C1 segment of cervical spinal cord (tissue), 14 donors: ENCODE measurements at places on chromosomes 6 and 20.

DNA sequence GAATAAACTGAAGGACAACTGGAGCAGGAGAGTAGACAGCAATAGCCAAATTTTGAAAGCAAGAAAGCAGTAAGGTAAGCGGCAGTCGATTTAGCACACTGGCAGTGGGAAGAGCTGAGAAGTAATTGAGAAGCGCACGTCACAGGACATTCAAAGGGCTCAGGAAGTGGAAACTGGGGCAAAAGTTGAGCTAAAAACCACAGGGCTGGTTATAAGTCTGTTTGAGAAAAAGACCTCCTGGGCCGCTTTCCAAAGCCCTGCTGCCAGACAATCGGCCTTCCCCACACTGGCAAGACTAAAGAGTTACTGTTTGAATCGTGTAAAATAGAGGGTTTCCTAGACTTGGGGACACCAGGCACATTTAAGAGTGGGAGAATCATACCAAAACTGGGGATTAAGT lies 161.4 kb downstream of the DNAH8 start:
- DNase-seq = peak; percentile 0

GRCh38 chr6:20241102-20241501 lies 28.8 kb upstream of the MBOAT1 start:
- DNase-seq = no peak

DNA sequence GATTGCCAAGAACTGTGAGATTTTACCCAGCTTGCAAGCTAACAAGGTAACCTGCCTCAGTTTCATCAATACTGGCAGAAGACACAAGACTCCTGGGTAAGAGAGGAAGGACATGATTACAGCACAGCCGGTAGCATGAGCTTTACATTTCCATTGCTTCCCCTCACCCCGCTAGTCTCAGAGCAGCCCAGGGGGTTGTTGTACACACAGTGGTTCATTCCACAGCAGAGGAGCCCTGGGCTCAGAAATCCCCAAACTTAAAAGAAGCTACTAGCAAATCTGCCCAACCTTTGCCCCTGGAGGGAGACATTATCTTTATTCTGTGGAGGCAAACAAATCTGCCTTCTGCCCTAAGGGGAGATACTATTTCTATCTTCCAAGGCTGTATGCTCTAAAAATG lies 17.1 kb upstream of the MTHFD1L start:
- no peak for DNase-seq

- DNase-seq = no peak
These were observed 9.7 kb upstream of the AFDN start for GRCh38 chr6:167817016-167817415.

GRCh38 chr20:38342216-38342615 lies 4.1 kb upstream of the LBP start:
- DNase-seq = no peak

DNA sequence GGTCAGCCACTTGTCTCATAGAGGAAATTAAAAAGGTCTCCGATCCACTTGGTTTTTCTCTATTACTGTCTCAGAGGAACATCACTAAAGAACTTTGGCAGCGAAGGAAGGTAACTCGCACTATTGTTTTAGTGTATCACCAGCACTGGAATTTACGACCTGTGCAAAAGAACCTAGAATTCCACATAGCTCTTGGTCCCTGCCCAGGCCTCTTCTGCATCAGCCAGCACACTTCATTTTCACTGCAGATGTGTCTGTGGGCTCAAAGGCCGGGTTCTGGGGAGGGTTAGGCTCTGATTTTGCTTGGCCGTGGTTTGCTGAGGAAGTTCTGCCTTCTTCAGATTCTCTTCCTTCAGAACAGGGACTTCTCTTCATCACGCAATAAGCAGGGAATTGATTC lies 102.8 kb upstream of the TMEM181 start:
- no peak for DNase-seq

DNA sequence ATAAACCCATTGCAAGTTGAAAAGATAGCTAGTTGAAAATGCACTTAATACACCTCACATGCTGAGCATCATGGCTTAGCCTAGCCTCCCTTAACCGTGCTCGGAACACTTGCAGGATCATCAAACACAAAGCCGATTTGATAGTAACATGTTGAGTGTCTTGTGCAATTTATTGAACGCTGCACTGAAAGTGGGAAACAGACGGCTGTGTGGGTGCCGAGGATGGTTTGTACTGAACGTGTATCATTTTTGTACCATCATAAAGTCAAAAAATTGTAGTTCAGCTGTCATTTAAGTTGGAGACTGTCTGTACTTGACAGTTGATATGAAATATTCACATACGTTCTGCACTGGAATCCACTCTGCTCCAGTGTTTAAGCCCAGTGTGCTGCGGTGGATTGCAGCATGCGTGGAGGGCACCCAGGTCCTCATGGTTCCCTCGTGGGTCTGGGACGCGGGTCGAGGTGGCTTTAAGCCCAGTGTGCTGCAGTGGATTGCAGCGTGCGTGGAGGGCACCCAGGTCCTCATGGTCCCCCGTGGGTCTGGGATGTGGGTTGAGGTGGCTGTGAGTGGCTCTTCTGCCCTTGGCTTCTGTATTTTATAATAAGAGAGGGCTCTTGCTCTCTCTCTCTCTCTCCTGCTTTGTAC lies 77.0 kb downstream of the CDH4 start:
- DNase-seq = no peak

GRCh38 chr20:49248301-49248700 lies 29.1 kb downstream of the DDX27 start:
- no peak for DNase-seq

DNA sequence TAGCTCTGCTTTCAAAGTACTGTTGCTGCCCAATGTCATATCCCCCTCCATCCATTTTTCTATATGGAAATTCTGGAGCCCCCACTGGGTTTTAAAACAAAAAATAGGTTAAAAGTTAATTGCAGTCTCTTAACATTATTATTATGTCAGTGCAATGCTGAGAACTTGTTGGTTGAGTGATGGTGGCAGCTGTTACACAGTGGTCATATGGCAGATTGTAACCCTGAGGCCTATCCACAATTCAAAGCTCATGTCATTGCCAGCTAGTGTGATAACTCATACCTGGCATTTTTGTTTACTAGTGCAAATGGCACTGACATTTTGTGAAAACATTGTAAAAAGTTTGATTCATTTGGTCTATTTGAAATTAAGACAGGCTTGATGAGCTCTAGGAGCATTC lies 305.7 kb upstream of the FLRT3 start:
- no peak for DNase-seq

DNA sequence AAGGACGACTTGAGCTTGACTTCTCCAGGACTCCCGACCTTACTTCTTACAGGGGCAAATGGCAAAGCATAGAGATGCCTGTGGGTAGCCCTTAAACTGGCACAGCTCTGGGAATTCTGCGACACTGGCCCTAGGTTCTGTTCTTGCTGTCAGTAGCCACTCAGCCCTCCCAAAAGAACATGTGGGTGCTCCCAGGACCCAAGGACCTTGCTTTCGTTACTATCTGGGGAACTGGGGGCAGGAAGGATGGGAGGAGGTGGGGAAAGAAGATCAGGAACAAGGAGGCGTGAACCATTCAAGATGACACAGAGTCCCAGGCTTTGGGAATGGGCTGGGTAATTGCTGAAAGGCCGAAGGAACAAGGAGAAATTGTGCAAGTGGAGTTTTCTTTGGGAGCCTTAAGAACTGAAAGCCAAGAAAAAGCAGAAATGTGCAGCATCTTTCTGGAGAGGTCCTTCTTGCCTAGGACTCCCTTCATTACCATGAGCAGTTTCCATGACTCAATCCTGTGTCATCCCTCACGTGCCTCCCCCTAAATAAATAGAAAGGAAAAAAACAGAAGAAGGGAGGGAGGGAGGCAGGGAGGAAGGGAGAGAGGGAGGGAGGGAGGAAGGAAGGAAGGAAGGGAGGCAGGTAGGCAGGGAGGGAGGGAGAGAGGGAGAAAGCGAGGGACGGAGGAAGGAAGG lies 284.6 kb upstream of the FOXQ1 start:
- no peak for DNase-seq

DNA sequence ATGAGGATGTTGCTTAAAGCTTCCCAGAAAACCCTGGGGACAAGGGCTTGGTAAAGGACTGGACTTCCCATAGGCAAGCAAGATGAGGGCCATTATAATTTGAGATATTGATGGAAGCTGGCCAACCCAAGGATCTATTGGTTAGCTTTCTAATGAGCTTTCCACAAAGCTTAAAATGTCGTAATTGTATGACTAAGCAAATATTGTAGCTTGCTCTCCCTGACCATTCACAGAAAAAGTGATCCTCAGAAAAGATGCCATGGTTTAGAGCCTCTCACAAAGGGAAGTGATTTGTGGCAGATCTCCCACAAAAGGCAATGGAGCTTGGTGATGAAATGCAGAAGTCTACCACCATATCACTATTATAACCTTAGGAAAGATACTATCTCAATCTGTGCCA lies 13.6 kb downstream of the IL17F start:
- no peak for DNase-seq

DNA sequence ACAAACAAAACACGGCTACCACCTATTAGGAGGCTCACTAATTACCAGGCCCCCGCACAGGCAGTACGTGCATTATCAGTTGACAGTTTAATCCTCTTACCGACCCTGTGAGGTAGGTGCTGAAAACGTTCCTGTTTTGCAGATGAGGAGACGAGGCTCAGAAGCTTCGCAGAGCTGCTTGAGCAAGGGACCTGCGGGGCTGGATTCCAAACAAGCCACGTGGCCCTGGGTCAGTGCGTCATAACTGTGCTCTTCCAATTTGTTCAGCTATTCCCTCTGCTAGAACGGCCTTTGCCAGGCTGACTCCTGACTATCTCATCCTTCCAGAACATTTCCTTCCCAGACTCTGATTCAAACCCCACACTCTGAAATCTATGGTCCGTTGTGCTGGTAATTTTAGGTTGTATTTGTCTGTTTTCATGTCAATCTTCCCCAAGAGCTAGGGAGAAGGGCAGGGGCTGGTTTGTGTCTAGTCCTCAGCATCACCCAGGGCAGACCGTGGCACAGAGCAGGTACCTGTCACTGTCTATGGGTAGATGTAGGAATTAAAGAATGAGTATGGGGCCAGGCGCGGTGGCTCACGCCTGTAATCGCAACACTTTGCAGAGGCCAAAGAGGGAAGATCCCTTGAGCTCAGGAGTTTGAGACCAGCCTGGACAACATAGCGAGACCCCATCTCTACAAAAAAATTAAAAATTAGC lies 28.8 kb upstream of the TLDC2 start:
- DNase-seq = peak; percentile 36

DNA sequence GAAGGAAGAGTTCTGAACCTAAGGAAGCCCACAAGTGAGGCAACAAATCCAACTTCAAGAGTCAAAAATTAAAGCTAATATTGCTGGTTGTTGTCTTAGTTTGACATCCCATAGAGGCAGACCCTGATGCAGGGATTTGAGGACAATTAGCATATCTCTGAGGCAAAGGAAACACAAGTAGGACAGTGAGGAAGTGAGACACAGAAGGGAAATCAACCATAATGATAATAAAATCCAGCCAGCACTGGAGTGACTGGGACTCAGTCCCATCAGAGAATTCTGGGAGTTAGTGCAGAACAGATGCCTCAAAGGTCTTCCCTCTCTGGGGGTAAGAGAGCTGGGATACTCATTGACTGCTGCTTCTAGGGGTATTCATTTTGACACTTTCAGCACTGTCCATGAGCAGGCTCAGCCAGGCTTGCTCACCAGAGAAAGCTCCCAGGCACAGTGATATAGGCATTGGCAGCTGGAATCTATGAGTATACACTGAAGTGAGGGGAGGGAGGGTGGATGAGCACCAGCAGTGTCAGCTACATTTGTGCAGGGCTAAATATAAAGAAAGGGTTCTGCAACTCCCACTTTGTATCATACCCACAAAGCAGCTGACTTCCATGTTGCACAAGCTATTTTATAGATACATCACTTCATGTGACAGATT lies 43.4 kb upstream of the SPTLC3 start:
- no peak for DNase-seq

DNA sequence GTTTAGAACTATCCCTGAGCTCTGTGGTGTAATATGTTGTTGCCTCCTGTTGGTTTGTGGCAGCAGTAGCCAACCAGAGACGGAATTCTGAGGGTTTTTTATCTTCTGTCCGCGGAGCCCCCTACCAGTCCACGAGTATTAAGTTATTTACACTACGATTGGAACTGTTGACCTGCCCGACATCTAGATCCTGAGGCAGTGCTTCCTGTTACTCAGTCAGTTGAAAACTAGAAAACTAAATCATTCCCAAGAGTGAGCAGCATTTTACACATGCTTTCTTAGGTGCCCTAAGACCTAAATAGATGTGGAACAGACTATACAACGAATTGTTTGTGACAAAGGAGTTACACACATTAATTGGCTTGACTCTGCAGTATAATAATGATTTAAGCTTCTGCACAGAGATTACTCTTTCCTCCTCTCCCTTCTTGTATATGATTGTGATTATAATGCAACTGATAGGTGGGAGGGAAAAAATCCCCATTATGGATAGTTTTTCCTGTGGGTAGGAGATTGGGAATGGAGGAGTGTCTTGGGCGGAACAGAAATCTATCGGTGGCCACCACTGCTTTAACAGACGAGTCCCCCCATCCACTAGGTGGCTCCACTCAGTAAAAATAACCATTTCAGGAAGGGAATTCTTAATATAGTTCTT lies 1.7 kb downstream of the LOC128125822 start:
- DNase-seq = no peak

GRCh38 chr6:108720827-108721226 lies 127.4 kb upstream of the ARMC2 start:
- DNase-seq = no peak

DNA sequence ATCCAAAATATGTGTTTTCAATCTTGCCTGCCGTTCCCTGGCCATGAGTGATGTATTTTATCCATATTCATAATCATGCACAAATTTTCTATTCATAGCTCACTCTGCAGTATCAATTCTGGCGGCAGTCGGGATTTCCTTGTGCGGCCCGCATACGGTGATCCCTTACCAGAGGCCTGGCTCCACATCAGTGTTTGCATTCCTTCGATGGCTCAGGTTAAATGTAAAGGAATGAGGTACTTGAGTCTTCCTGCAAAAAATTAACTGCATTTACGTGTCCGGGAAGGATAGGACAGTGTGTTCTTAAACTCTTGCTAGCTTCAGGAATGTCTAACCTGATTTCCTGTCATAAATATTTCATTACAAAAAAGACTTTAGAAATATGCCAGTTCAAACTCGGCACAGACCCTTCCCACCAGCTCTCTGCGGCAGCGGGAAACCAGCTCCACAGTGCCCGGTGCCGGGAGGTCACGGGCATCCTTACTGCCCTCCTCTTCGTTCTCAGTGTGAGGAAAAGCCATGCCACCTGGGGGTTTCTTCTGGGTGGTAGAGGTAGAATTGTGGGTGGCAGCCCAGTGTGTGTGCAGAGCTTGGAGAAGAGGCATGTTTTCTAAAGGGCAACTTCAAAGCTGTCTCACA lies 154.5 kb downstream of the MOXD1 start:
- DNase-seq = no peak

DNA sequence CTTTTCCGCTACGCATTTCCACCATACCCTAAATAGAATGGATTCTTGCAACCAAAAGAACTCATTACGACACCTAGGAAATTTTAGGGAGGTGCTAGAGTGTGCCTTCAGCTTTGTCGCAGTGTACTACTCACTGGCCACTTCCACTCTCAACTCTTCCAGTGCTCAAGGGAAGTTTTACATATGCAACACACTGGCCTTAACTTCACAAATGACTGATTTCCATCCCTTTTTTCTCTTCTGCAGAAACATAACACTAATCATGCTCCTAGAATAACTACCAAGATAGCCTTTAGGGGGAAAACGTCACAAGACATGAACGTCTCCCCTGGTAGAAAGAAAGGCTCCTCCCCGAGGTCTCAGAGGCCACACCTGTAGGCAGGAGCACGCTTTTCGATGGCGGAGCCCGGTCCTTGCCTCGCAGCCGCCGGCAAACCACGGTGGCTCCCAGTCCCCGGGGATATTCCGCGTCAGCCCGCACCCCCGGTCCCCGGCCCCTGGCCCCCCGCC lies 584 bp downstream of the LYRM4 start:
- peak; percentile 72 for DNase-seq
